KG1 (cell line): ENCODE measurements at places on chromosomes 1 and 21.

DNA sequence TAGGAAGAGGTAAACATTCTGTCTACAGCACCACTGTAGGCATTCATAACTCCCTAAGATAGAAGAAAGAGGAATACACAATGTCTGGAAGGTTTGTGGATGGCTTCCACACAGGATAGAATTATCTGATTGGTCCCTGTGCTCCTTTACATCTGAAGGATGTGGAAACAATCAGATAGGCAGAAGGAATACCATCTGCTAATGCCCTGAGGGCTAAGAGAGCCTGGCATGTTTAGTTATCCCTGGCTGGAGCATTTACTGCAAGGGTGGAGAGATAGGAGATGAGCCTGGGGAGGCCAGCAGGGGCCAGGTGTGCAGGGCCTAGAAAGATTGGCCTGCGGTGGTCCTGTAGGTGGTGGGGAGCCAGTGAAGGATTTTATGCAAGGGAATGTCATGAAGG is 8.6 kb upstream of the ACBD3 start:
- DNase-seq, result no peak

GRCh38 chr1:17340358-17340757 is 31.6 kb upstream of the PADI6 start:
- DNase-seq, result no peak

DNA sequence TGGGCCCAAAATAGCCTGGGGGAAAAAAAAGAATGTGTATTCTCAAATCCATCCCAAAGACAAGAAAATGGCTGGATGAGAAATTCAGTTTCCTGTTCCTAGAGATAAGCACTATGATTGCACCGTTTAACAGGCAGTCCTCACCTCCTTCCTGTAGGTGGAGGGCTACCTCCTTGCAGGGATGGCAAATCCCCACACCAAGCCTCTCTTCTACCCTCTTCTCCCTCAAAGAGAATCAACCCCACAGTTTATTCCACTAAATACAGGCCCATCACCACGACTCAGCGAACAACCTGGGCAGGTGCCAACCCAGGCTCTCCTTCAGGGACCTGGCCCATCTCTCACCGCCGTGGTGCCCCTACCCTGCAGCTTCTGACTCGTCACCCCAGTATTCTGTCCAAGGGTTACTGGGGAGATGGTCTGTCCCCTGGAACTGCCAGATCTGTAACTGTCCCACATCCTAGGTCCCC is 3.4 kb upstream of the CHD5 start:
- DNase-seq, result no peak

DNA sequence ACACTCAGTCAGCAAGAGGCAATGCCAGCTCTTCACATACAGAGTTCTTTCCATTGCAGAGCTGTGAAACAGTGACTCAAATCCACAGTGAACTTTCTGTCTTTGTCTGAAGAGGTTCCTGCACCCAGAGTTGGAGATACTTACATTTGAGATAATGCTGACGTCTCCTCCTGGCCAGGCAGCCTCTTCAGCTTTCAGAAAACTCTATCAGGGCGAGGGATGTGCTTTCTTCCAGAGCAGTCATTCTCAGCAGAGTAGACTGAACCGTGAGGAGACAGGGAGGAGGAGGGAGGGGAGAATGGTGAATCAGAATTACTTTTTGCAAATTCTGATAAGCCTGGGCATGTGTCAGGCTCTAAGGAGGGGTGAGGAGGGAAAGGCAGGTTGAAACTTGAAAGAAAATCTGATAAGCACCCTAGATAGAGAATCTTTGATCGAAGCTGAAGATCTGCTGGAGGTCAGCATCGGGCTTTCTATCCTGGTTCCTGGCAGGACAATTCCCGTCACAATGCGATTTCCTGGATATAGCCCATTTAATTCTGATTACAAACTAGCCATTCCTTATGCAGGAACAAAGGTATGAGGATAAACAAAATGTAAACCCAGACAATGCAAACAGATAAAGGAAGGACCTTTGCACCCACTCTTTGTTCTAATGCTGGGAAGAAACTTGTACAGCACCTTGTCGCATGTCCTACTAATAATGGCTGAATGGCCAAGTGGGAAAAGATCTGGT is 18.9 kb upstream of the NID1 start:
- no peak for DNase-seq

DNA sequence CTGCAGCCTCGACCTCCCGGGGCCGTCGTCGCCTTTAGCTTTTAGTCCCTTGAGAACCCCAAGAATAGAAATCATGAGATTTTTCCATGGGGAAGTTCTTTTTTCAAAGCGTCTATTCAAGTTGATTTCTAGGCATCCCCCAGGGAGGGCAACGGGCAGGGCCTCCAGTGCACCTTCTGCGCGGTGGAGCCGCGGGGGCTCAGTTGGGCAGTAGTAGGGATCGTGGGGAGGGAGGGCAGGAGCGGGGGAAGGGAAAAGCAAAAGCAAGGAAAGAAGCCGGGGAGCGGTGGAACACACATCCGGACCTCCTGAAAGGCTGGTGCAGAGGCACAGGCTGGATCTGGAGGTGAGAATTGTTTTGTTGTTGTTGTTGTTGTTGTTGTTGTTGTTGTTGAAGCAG is 103.4 kb downstream of the PPIAL4G start:
- DNase-seq, result no peak

DNA sequence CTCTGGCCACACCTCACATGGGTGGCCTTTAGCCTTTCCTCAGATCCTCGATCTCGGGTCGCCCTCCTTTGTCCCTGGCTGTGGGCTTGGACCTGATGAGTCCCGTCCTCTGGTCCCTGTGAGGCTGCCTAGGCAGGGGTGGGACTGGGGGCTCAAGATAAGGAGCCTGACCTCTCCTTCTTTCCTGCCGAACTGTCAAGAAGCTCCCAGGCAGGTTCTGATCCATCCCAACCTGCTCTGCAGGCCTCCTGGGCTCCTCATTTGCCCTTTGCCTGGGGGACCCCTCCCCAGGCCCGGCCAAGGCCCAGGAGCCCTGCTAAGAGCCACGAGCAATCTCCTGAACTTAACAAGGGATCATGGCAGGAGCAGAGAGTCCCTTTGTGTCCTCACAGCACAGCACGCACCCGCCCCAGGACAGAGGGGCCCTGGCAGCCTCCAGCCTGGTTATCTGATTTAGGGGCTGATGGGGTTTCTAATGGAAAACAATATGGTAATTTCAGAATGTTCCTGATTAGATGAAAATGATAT is 82.4 kb upstream of the POU3F1 start:
- no peak for DNase-seq

DNA sequence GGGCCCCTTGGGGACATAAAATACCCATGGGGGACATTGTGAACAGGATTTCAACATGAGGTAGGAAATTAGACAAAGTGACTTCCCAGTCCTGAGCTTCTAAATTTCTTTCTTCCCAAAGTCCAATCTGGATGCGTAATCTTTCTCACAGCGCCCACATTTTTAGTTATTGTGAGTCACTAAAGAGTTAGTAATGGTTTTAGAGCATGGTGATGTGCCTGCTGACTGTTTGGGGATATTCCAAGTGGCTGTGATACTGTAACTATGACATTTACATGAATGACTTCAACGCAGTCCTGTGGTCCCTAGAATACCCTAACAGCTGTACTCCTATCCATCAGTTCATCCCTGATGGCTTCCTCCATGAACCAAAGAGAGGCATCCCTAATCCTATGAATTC is 224.0 kb upstream of the COA6 start:
- DNase-seq, result no peak

DNA sequence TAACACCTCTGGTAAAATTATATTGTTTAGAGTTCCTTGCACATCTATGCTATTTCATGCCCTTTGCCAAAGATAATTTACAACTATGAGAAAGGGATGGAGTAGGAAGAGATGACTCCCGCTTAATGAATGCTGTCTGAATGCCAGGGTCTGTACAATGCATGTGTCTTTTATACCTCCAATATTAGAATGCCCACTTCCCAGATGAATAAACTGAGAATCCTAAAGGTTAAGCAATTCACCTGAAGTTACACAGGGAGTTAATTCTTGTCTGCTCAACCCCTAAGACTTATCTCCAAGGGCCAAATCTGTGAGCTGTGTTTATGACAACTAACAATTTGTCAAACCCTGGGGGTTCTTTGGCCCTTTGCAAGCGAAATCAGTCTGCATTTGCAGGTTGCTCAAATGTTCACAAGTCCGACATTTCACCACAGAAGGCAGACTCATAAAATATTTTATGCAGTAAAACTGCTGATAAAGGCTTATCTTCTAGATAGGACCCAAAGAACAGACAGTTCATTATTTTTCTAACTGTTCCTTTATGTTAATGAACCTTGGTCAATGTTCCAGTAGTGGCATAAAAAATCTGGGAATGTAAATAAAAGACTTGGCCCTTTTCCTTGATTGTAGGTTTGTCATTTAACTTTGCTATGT is 50.2 kb upstream of the ATP1A1 start:
- DNase-seq, result no peak

DNA sequence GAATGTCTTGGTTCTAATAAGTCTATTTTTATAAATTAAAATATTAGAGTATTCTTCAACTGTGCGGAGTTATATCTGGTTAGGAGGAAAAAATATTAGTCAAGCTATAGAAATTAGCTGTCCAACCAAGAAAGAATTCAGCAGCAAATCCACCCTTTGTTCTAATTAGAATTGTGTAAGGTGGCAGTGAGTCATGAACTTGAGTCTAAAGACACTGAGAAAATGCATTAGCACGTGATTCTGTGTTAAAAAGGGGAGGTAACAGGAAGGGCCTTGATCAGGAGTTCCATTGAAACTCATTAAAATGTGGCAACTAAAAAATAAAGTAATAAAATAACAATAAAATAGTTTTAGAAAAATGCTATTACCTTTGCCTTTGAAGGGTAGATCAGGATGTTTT is 398.2 kb upstream of the RGS18 start:
- no peak for DNase-seq

DNA sequence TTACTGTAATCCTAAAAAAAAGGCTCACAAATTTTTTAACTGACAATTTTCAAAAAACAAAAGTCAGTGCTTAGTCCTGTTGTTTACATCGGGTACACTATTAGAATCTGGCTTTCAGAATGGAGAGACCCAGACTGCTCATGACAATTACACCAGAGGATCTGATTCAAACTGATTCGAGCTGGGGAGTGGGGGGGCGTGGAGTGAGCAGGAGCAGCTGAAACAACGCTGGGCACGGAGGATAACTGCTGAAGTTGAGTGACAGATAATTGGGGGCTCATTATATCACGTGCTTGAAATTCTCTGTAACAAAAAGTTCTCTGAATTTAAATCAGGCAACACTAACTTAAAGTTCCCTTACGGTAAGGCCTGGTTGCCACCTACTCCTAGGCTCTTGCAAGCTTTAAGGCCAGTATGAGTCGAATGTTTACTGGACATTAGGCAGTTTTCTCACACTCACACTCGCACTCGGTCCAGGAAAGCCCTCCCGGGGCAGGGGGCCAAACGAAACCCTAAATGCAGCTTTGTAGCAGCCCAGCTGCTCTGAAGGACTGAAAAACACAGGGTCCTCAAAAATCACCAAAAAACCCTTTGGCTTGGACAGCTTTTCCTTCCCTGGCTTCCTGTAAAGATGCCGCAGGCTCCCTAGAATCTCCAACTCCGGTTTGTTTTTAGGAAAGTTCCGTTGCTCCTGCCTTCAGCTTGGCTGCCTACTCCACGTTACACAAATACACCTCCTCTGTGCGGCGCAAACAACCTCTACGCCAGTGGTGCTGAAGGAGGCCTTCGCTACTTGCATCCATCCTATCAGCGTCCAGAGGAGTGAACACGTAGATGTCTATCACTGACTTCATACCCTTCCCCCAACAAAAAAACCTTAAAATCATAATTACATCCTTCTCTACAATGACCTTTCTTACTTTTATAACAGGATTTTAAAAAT is 42.9 kb downstream of the CAPZB start:
- no peak for DNase-seq

DNA sequence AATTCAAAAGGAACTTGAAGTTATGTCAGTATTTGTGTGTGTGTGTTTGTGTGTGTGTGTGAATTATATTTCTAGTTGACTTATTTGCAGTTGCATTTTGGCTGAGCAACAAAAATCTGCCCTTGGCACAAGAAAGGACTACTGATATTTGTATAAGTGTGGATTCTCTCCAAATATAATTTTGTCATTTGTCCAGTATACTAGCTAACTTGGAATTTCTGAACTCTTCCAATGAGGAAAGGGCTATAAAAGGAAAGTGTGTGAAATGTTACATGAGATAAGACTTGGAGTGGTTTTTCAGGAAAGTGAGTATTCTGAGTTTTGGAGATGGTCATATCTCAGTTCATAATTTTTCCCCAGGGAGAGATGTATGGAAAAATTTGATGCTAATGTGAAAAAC is 1384.1 kb upstream of the B3GALT2 start:
- no peak for DNase-seq

- no peak for DNase-seq
Observed at GRCh38 chr1:112285316-112285715, 110.7 kb upstream of the CTTNBP2NL start.

DNA sequence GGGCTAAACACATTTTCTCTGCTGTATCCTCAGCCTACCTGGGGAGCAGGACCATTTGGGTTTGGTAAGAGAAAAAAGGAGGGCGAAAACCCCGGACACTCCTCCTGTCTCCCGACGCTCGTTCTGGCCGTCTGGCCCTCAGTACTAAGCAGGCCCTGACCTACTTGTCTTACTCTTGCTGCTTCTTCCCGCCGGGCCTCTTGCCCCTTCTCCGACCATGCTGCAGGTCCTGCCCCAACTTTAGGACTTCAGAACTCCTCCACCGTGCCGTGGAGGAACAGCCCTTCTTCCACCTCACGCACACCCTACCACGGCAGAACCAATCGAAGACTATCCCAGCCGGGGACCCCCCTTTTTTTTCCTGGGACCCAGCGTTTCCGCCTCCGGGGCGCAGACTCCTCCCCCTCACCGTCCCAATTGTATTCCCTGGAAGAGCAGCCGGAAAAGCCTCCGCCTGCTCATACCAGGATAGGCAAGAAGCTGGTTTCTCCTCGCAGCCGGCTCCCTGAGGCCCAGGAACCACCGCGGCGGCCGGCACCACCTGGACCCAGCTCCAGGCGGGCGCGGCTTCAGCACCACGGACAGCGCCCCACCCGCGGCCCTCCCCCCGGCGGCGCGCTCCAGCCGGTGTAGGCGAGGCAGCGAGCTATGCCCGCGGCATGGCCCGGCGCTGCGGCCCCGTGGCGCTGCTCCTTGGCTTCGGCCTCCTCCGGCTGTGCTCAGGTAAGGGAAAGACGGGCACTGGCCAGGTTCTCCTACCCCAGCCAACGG is at the start of gene CHRNB2:
Gene CHRNB2 (plus strand): TSS at position 393 of the 771 bp plus-strand sequence. CDS start 267 bp downstream, at position 660.
- DNase-seq, result no peak

- DNase-seq, result peak; percentile 38
Observed at GRCh38 chr1:172380441-172381244, 39.8 kb upstream of the C1orf105 start.

DNA sequence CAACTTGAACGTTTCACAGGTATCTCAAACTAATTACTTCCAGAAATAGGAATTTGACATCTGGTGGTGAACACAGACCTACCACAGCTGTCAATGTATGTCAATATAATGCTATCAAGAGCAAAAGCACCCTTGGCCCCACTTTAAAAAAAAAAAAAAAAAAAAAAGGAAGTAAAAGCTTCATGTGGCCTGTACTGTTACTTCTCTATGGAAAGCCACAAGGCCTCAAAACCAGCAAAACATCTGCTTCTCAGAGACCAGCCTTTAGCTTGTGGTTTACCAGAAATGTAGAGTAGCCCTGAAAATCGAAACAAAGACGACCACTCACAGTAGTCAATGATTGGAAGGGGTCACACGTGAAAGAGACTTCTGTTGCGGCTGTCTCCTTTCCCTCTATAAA is 109.6 kb downstream of the SLC45A1 start:
- DNase-seq, result peak; percentile 76
